T47D (cell line): ENCODE measurements at places on chromosomes 2 and 18.

- DNase-seq, result no peak
These were observed 669.7 kb downstream of the TDRD15 start for GRCh38 chr2:21793461-21793860.

GRCh38 chr2:1231466-1232063, 181.7 kb upstream of the TPO start:
- no peak for DNase-seq

GRCh38 chr2:45964906-45965305, 313.4 kb downstream of the PRKCE start:
- no peak for DNase-seq

- DNase-seq, result no peak
These were observed 20.1 kb downstream of the PLEKHB2 start for GRCh38 chr2:131125195-131125757.

GRCh38 chr2:106847366-106847765, 38.6 kb downstream of the ST6GAL2 start:
- no peak for DNase-seq

GRCh38 chr2:237066396-237066795, 19.3 kb upstream of the COPS8 start:
- DNase-seq, result no peak

DNA sequence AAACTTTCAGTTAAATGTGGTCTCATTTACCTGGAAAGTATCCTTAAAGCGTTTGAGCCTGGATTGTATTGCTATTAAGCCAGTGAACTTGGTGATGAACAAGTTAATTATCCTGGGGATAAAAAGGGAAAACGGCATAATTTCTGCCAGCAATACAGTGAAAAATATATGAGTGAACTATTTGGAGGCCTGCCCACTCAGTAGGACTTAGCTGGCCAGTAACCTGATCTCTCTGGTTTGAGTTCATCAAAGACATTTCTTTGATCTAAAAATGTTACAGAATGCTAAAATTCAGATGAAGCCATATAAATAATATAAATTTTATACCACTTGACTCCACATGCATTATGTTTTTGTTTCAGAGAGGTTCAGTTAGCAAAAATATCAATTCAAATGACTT, 241.1 kb upstream of the VWC2L start:
- DNase-seq, result no peak

GRCh38 chr18:72830109-72830508, 37.7 kb downstream of the NETO1 start:
- peak; percentile 68 for DNase-seq

DNA sequence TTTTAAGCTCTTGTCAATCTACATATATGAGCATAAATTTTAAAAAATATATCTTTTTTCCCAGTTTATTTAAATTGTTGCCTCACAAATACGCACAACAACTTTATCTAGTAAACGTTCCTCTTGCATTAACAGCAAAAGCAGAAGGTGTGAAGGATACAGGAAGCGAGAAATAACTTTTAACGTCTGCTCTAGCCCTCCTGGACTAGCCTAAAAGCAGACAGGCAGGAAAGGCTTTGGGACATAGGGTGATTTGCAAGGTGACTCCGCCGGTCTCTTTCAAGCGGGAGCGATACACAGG, 434 bp upstream of the DUSP19 start:
- DNase-seq, result no peak

DNA sequence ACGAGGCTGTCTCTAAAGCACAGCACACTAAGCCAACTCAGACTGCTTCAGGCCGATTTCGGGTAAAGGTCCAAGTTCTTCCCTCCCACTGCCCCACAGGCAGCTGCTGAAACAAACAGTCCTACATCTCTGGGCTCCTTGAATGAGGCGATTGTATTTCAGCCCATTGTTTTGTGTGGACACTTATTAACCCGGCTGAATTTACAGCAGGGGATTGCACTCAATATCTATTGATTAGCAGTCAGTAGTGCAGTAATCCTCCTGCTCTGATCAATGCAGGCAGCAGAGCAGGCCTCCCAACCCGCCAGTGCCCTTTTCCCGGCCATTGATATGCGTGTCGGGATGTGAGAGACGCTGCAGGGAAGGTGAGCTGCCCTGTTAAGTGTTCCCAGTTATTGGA, 330.1 kb downstream of the CMPK2 start:
- no peak for DNase-seq

GRCh38 chr2:37529830-37530415, 141.5 kb downstream of the CDC42EP3 start:
- DNase-seq, result no peak
